ENCODE measurements at places on chromosomes 7 and 10. TPM values are rescaled to one million over a fixed set of nuclear protein-coding genes. Genes with fewer than 3 reads are reported as not detected.

- no peak overlapping the region for H3K27ac ChIP-seq
- no peak for DNase-seq
- H3K4me3 ChIP-seq, result no peak overlapping the region
- H3K36me3 ChIP-seq, result peaks cover 3% of the 10 kb centered on the region
Measured at GRCh38 chr10:9615189-9615588, 1402.5 kb upstream of the CELF2 start.

The WNT8B gene
- 0.36 TPM for total RNA-seq

GRCh38 chr10:121926671-121927317, 1.0 kb downstream of the ATE1 start:
- H3K4me1 ChIP-seq, result peaks cover 27% of the 10 kb centered on the region
- H3K36me3 ChIP-seq, result peaks cover 6% of the 10 kb centered on the region
- H3K27ac ChIP-seq, result peak overlapping the region; percentile 95
- H3K27me3 ChIP-seq, result no peaks in the 10 kb centered on the region
- DNase-seq, result no peak

DNA sequence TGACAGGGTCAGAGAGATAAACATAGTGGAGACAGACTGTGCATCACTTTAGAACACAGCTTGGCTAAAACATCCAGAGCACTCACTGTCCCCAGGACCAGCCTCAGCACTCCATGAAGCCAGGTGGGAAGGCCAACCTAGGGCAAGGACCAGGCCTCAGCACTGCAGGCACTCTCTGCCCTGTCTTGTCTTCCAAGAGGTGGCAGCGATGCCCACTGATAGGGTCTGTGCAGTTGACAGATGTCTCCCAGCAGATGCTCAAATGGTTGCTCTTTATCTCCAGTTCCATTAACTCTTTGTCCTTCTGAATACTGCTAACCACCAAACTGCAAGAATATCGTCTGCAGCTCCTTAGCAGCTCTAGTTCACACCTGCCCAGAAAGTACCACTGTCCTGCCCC, 9.1 kb downstream of the DDX56 start:
- no peak for DNase-seq
- peaks cover 6% of the 10 kb centered on the region for H3K4me1 ChIP-seq
- H3K36me3 ChIP-seq, result peaks cover 44% of the 10 kb centered on the region
- no peak overlapping the region for H3K4me3 ChIP-seq
- no peaks in the 10 kb centered on the region for H3K27me3 ChIP-seq
- H3K27ac ChIP-seq, result no peak overlapping the region

- H3K4me3 ChIP-seq, result no peak overlapping the region
- peaks cover 6% of the 10 kb centered on the region for H3K27me3 ChIP-seq
- H3K4me1 ChIP-seq, result no peaks in the 10 kb centered on the region
- no peaks in the 10 kb centered on the region for H3K36me3 ChIP-seq
Measured at GRCh38 chr10:29295813-29296212, 6.9 kb downstream of the LYZL1 start.

- H3K4me3 ChIP-seq, result peak overlapping the region; percentile 65
- peaks cover 11% of the 10 kb centered on the region for H3K4me1 ChIP-seq
- DNase-seq, result no peak
Measured at GRCh38 chr7:25852211-25852938, 299.6 kb upstream of the NFE2L3 start.

- H3K27ac ChIP-seq, result no peak overlapping the region
- peaks cover 33% of the 10 kb centered on the region for H3K27me3 ChIP-seq
- no peak overlapping the region for H3K4me3 ChIP-seq
- DNase-seq, result no peak
- H3K36me3 ChIP-seq, result no peaks in the 10 kb centered on the region
Measured at GRCh38 chr7:1588978-1589377, 19.1 kb upstream of the PSMG3 start.

DNA sequence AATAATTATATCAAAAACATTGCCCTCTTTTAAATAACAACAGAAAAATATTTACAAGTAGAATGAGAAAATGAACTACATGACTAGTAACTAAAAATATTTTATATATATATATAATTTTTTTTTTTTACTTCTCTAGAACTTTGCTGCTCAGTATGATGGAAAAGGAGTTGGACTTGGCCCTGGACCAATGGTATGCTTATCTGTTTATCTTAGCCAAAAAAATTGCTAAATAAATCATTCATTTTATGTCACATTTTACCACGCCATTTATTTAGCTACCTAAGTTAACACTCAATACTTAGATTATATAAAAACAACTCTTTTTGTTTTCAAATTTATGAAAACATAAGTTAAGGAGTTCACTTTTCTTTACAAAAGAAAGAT, 6.7 kb downstream of the COL1A2 start:
- H3K27ac ChIP-seq, result no peak overlapping the region
- DNase-seq, result no peak
- no peak overlapping the region for H3K4me3 ChIP-seq
- H3K4me1 ChIP-seq, result no peaks in the 10 kb centered on the region
- H3K36me3 ChIP-seq, result no peaks in the 10 kb centered on the region

GRCh38 chr7:2913760-2914387, 69.8 kb upstream of the GNA12 start:
- no peak overlapping the region for H3K27ac ChIP-seq
- H3K4me3 ChIP-seq, result no peak overlapping the region
- H3K27me3 ChIP-seq, result no peaks in the 10 kb centered on the region
- no peak for DNase-seq
- H3K36me3 ChIP-seq, result peaks cover 35% of the 10 kb centered on the region

- peaks cover 2% of the 10 kb centered on the region for H3K27me3 ChIP-seq
- H3K27ac ChIP-seq, result no peak overlapping the region
- peaks cover 2% of the 10 kb centered on the region for H3K4me1 ChIP-seq
- no peak for DNase-seq
Measured at GRCh38 chr7:98024075-98024474, 34.1 kb upstream of the OCM2 start.

DNA sequence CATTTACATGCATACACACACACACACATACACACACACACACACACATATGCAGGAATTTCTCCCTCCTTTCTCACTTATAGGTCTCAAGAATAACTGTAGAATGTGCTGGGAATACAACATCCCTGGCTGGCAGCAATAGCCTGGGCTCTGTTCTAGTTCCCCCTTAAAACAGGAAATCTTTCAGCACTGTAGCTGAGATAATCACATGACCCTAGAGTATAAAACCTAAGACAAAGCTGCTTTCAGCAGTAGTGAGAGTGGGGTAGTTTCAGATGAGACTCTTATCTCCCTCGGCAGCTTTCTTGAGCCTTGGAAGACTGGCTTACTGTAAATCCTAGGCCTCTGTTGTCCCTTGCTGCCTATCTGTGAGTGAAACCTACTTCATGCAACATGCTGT, 137.4 kb upstream of the AKR1E2 start:
- no peak overlapping the region for H3K4me3 ChIP-seq
- DNase-seq, result no peak
- H3K36me3 ChIP-seq, result no peaks in the 10 kb centered on the region

DNA sequence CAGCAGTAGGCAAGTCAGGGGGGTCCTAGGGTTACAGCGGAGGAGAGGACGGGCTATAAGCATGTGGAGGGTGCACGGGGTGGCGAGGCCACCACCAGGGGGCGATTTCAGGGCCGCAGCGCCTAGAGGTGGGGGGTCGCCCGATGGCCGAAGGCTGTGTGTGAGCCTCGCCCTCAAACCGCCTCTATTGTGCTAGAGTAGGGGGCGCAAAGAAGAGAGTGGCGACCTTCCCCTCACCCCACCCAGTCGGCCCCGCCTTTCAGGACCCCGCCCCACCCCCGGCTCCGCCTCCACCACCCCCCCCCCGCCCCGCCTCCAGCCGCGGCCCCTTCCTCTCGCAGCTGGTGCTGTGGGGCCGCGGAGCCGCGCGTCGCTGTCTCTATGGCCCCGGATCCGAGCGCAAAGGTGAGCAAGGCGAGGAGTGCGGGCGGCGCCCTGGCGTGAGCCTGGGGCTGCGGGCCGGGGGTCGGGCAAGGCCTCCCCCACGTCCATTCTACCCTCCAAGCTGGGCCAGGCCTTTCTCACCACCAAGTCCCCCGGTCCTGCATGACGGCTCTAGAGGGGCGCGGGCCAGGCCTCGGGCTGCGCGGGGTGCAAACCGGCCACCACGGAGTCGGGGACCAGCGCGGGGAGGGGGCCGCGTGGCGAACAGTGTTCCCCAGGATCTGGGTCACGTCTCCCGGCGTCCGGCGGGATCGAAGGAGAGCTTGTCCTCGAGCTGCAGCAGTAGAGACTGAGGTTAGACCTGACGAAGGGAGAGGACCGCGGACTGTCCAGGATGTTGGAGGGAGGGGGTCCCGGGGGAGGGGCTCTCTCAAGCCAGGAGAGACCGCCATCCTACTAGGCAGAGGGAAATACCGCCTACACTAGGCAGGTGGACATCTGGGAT, at the start of gene SEMA4G:
Gene SEMA4G, plus strand, starts transcription at position 318 of the 889 bp plus-strand sequence. CDS start 3,409 bp downstream, outside the sequence.
- peaks cover 8% of the 10 kb centered on the region for H3K4me1 ChIP-seq
- no peaks in the 10 kb centered on the region for H3K27me3 ChIP-seq
- H3K36me3 ChIP-seq, result no peaks in the 10 kb centered on the region
- H3K4me3 ChIP-seq, result peak within 1 kb of the TSS; percentile 36
